ENCODE measurements at places on chromosomes 1 and 21.

DNA sequence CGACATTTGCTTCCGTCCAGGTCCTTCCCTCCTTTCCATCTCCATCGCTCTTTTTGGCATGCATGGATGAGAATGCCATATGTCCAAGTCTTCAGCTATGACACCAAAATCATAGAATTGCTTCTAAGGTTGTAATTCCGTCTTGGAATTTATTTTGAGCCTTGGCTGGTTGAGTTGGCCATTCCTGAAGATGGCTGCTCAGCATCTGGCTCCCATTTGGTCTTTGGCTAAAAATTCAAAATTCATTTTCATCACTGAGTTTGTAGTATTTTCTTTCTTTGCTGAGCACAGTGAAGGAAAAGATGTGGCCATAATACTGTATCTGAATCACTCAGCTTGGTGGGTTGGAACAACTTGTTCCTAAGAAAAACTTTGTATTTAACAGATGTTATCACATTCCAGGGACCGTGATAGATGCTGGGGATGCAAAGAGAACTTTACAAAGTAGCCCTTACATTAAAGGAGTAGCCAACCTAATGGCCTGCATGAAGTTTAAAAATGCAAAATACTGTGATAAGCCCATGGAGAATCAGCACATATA lies 15.6 kb downstream of the JUN start:
- no peak for DNase-seq

- no peak for DNase-seq
Observed at GRCh38 chr1:225891229-225891972, 2.5 kb upstream of the LEFTY1 start.

- peak; percentile 29 for DNase-seq
Observed at GRCh38 chr1:41241749-41242341, at the start of gene SCMH1. TSS of gene SCMH1 (minus strand) at chr1:41242306. CDS start at chr1:41186133, 56,173 bp downstream.

GRCh38 chr1:6414443-6414844 lies 5.3 kb downstream of the HES2 start:
- no peak for DNase-seq

DNA sequence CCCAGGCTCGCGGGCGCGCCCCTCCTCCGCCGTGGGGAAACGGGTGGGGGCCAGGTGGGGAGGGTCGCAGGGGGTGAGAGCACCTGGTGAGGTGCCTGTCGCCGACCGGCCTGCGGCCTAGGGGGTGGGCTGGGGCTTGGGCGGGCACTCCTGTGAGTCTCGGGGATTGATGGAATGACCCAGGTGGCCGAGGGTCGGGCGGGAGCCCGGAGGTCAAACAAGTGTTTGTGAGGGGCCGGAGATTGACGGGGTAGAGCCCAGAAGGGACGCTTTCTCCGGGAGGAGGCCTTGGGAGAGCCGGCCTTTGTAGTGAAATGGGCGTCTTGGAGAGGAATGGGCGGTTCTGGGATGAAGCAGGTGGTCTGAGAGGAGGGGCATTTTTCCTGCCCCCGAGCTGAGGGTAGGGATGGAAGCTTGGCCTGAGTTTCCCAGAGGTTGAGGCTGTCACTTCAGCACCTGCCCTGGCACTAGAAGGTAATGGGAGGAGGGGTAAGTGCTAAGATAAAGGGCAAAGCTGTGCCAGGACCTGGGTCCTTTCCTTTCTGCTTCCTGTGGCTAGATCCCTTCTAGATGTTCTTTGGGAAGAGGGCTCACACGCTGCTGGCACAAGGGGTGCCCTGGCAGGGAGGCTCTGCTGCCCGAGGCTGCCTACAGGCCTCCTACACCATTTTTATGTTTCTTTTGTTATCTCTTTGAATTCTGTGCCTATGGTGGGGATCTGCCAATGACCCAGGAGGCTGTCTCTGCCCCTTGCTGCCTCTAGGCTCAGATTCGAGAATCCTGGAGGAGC lies 56.1 kb downstream of the NDUFS5 start:
- DNase-seq = no peak

DNA sequence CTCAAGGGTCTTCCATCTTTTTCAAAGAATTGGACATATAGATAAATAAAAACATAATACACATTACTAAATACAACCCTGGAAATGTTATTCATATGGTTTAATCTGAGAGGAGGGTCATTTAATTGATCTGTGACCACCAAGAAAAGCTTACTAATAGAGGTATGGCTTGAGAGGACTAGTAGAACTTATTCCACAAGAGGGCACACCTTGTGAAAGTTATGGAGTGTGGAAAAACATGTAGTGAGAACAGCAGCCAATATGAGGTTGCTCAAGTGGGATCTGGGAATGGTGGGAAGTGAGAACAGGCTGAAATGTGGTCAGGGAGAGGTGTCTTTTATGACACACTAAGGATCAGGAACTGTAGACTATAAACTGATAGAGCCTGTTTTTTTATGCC lies 973.5 kb upstream of the B3GALT2 start:
- peak; percentile 4 for DNase-seq

GRCh38 chr1:243927381-243927780 lies 77.3 kb upstream of the AKT3 start:
- no peak for DNase-seq

GRCh38 chr1:211752317-211752716 lies 76.9 kb upstream of the NEK2 start:
- DNase-seq = no peak

GRCh38 chr1:236994450-236994849 lies 9.8 kb downstream of the MT1HL1 start:
- no peak for DNase-seq

GRCh38 chr1:97170300-97170699 lies 448.7 kb downstream of the PTBP2 start:
- no peak for DNase-seq

- no peak for DNase-seq
Observed at GRCh38 chr1:181482521-181483284, 614 bp upstream of the CACNA1E start.

DNA sequence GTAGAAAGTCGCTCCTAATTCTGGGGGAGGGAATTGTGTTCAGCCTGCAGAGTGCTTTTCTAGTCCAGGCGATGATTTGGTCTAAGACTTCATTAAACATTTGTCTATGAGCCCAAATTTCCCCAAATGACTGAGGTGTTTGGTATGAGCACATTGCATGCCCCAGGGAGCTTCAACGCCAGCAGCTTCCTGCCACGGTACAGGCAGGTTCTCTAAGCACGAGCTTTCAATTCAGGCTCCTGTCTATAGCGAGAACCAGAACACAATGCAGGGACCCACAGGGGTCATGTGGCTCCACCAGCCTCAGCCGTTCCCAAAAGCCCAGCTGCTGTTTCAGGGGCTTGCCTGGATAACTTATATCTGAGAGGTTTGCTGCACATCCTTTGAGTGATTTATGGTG lies 34.1 kb upstream of the H6PD start:
- DNase-seq = no peak

Data from SK-N-DZ (cell line).